ENCODE measurements at places on chromosomes 16 and 17. TPM values are rescaled to one million over a fixed set of nuclear protein-coding genes. Genes with fewer than 3 reads are reported as not detected.
A peak's percentile ranks its signal among the peaks of the same experiment; 100 is the strongest.

DNA sequence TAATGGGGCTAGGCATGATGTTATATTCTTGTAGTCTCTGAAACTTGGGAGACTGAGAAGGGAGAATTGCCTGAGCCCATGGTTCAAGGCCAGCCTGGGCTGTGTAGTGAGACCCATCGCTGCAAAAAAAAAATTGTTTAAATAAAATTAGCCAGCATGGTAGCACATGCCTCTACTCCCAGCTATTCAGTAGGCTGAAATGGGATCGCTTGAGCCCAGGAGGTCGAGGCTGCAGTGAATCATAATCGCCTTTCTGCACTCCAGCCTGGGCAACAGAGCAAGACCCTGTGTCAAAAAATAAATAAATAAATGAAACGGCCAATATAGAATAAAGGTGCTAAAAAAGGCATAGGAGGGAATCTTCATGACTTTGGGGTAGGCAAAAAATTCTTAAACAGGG is 13.9 kb upstream of the SLX4 start:
- no peak for ATAC-seq

DNA sequence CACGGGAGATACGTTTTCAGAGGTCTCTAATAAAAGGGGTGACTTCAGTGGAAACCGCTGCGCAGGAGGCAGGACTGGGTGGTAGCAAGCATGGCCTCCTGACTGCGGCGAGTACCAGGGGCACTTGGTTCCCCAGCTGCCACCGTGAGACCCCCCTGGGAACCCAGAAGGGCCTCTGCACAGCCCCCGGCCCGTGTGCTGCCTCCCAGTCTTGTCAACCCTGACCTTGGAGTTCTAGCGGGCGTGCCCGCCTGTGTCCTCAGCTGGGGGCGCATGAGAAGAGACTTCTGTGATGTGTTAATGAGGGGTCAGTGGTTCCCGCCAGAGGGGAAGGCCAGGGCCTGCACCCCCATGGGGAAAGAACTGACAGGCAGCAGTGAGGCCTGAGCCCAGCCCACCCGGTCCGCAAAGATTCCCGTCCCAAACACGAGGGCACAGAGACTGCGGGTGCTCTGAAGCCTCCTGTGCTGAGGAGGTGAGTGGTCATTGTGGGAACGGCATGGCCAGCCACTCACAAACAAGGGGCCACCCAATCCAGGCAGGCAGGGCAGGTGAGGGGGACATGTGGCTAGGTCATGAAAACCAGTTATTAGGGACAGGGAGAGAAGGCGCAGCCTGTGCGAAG is 9.4 kb downstream of the ZNF276 start:
- ATAC-seq = no peak

DNA sequence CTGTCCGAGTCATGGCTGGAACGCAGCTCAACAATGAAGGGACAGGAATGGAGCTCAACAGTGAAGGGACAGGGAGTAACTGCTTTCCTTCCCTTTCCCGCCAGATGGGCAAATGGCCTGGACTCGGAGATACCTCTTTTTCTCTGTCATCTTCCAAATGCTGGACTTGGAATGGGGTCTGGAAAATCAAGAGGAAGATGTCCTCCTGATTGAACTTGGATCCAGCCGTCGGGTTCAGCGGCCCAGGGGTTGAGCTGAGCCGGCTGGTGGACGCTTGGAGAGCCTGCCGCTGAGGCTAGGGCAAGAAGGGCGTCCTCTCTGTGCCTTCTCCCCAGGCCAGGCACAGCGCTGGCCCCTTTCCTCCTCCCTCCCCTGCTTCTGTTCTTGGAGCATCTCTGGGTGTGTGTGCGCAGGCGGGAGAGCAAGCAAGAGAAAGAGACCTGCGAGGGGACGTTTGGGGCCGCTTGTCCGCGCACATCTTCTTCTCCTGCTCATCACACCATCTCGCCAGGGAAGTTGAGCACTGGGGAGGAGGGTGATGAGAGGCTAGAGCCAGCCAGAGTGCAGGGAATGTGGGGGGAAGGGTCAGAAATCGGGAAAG is 6.6 kb downstream of the NEUROD2 start:
- no peak for ATAC-seq

DNA sequence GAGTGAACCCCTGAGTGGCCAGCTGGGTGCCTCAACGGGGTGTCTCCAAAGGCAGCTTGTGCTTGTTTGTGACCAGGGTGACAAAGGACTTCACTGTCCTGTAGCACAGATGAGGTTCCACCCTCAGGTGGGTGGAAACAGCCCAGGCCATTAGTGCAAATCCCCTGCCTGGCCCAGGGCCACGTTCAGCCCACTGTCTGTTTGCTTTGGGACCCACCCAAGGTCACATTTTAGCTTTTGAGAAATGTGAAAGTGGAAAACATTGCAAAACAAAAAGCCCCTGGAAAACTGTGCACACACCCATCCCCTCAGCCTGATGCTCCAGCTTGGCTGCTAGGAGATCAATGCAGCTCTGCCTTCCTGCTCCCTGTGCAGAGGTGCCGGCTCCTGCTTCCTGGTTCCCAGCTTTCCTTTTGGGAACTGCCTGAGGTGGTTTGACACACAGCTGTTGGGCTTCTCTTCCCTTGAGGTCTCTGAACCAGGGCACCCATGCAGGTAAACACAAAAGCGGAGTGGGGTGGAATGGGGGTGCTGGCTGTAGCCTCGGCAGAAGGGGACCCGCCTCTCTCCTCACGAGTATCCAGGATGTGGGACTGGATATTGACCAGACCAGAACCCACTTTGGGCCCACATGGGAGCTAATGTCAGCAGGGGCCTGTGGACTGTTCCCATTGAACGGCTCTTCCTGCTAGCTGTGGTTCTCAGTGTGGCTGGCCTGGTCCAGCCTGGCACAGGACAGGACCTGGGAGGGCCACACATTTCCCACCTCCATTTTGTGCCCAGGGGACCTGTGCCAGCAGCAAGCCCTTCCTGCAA is 7.9 kb upstream of the SPHK1 start:
- no peak for ATAC-seq

DNA sequence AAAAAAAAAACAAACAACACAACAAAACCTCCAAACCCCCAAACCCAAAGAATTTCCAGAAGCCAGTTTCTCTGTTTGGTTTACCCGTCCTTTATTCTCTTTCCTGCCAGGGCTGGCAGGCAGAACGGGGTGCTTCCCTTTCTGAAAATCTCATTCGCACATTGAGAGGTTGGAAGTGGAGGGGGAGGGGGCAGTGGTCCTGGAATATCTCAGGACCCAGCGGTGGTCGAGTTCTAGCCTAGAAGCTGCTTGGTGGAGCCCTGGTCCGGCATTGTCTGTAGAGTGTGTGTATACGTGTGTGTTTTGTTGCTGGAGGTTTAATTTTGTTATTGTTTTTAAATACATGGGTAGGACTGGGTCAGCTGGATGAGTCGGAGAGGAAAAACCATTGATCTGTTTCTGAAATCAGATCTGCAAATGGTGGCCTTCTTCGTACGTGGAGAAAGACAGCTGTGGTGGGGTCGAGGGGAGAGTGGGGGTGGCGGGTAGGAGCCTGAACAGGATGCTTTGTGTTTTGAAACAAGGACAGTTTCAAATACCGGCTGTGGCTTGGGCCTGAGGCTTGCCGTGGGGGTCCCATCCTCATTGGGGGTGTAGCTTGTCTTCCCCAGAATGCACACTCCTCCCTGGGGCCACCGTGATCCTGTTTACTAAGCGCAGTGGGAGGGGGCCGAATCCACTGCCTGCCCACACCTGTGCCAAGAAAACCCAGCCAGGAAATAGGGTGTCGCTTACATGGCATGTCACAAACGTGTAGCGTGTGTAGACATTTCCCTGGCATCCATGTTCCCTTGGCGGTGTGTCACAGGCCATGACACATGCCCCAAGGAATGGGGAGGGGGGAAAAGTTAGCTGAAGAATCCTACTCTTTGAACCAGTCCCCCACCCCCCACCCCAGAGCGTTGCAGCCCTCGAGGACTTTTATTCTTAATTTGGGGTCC is 1.6 kb downstream of the CMIP start:
- peak; percentile 5 for ATAC-seq

DNA sequence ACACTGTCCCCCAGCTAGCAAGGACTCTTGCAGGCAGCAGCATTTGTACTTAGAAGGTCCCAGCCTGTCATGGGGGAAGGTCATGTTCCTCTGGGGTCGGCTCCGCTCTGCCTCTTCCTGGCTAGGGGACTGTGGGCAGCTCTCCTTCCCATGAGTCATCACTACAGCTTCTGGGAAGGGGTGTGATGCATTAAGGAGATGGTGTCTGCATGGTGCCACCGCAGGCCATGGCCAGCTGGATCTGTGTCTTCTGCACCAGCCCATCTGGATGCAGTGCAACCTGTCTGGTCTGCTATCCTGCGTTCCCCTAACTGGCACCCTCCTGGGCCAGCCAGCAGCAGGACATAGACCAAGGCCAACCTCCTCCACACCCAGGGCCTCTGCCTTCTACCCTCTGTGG is 6.3 kb downstream of the STARD3 start:
- ATAC-seq = no peak

- no peak for ATAC-seq
Measured at GRCh38 chr17:21241564-21241963, 11.6 kb downstream of the NATD1 start.

DNA sequence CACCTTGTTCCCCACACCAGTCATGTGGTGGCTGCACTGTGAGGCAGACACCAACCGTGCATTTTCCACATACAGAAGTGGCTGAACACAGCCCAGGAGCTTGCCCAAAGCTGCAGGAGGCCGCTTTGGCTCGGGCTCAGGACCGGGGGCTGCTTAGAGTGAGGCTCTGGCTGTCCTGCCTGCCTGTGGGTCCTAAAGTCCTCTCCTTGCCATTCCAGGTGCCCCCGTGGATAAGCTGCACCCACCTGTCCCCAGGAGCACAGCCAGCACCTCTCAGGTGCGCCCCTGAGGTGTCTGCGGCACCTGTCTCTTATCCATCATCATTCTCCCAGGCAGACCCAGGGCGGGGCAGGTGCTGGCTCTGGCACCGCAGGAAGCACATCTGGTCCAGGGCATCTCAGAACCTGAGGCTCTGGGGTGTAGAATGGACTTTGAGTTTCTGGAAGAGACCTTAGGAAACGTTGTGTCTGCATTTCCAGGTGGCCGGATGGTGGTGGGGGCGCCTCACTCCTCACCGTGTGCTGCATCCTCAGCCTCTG is 180.5 kb upstream of the ZNF469 start:
- no peak for ATAC-seq

DNA sequence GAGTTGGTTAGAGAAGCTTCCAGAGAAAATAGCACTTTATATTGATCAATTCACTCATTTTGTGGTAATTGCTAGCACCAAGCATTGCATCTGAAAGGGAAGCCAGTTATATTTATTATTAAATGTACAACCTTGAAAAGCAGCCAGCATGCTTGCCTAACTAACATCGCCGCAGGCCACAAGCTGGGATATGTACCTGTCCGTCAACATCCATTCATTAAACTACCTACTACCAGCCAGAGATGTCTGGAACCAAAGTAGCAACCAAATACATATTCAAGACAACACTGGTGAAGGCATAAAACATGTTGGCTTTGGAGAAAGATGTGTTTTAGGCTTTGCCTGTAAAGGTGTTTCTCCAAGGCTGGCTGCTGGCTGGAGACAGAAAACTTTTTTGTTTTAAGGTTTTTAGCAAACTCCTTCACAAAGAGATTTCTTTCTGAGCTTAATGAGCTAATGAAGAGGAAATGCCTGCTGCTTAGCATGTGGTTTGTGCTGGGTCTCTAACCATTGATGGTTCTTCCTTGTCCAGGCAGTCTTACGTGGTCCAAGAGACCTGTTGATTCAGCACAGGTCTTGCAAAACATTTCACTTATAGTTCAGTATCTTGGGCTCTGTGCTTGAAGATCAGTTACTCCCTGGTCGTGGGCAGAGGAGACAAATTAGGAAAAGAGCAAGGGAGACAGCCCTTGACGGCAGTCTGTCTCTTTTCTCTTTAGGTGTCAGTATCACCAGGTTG is 3.1 kb downstream of the ITPRIPL2 start:
- ATAC-seq = no peak

DNA sequence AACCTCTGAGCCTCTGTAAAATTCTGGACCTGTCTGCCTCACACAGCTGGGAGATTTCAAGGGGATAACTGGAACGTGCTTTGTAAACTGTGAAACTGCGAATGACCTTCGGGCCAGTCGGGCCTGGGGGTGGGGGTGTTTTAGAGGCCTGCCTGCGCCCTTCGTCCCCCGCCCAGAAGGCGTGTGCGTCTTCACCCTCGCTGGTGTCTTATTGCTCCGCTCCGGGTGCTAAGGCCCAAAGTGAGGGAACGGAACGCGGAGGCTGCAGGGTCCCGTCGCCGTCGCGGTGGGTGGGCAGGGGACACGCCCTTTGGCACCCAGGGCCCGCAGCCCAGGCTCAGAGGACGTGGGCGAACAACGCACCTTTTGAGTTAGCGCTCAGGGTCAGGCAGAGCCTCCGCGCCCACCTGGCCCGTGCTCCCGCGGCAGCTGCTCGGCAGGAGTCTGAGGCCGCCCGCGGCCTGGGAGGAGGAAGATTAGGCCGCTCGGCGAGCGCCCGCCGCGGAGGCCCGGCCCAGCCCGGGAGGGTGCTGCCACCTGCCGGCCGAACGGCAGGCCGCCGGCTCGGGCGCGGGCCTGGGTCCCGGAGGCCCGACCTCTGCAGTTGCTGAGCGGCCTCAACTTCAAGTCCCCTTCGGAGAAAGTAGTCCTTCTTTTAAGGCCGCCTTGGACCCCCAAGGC is 29.7 kb downstream of the DCAKD start:
- peak; percentile 71 for ATAC-seq

DNA sequence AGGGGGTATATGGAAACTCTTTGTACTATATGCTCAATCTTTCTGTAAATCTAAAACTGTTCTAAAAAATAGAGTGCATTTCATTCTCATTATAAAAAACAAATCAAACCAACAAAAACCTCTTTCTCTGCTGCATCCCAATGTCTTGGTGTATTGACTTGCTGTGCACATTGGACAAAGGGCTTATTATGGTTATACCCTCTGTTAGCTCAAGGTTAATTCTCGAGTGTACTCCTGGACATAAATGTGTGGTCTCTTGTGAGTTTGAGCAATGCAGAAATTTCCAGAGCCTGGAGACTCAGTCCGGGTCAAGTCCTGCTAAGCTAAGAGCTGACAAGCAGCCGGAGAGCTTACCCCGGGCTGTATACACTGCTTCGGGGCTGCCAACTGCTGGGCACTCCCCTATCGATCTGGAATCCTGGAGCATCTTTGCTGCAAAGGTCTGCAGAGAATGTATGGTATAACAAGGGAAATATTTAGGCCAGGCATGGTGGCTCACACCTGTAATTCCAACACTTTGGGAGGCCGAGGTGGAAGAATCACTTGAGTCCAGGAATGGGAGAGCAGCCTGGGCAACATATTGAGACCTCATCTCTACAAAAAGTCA is 66.2 kb upstream of the BRD7 start:
- ATAC-seq = no peak

DNA sequence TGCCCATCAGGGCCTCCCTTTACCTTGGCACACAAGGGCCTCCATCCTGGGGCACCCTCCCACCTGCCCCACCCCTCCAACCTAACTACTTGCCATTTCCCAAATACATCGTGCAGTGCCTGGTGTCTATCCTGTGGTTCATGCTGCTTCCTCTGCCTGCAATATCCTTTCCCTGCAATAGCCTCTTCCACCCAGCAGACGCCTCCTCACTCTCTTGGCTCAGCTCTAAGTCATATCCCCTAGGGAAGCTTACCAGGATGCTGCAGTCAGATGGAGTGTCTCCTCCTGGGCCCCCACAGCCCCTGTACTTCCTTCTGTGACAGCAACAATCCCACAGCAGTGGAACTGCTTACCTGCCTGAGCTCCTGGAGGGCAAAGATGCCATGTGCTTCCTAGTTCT is 36.7 kb downstream of the CCDC182 start:
- peak; percentile 57 for ATAC-seq

CNTNAP4 gene
- 4.2 TPM for total RNA-seq

BAIAP3 gene
- total RNA-seq = 0.16 TPM

GNAO1 gene
- 63.8 TPM for total RNA-seq

MEIOB gene
- 0.56 TPM for total RNA-seq

SOX8 gene
- total RNA-seq = 2.1 TPM

ITGAD gene
- not detected for total RNA-seq

KCNH6 gene
- not detected for total RNA-seq

MT1M gene
- 1.0 TPM for total RNA-seq

SRCIN1 gene
- 4.7 TPM for total RNA-seq

PITPNM3 gene
- 1.5 TPM for total RNA-seq

All from motor neuron (in vitro differentiated cells).